Upper lobe of left lung (tissue), 6 donors: ENCODE measurements at places on chromosomes 16 and 17. TPM values are rescaled to one million over a fixed set of nuclear protein-coding genes. Genes with fewer than 3 reads are reported as not detected.

SGF29 gene
- total RNA-seq = 24.8 TPM

GRCh38 chr16:31344712-31345111 lies 10.3 kb upstream of the ITGAX start:
- no peak overlapping the region for H3K27ac ChIP-seq
- DNase-seq = no peak
- no peaks in the 10 kb centered on the region for H3K27me3 ChIP-seq
- no peak overlapping the region for H3K4me3 ChIP-seq
- no peaks in the 10 kb centered on the region for H3K4me1 ChIP-seq
- H3K36me3 ChIP-seq = no peaks in the 10 kb centered on the region

- H3K36me3 ChIP-seq = no peaks in the 10 kb centered on the region
- no peak overlapping the region for H3K4me3 ChIP-seq
- peaks cover 5% of the 10 kb centered on the region for H3K4me1 ChIP-seq
- no peak for DNase-seq
- no peak overlapping the region for H3K27ac ChIP-seq
Measured at GRCh38 chr16:77974883-77975282, 47.5 kb upstream of the CLEC3A start.

GRCh38 chr17:9661027-9661426 lies 15.7 kb downstream of the USP43 start:
- H3K4me3 ChIP-seq = no peak overlapping the region
- no peaks in the 10 kb centered on the region for H3K36me3 ChIP-seq
- H3K27ac ChIP-seq = no peak overlapping the region
- H3K27me3 ChIP-seq = no peaks in the 10 kb centered on the region
- DNase-seq = no peak
- H3K4me1 ChIP-seq = no peaks in the 10 kb centered on the region

OR3A3 gene
- not detected for total RNA-seq

ITGAL gene
- 22.8 TPM for total RNA-seq

GRCh38 chr17:9467518-9467917 lies 108.1 kb downstream of the STX8 start:
- no peaks in the 10 kb centered on the region for H3K4me1 ChIP-seq
- H3K36me3 ChIP-seq = no peaks in the 10 kb centered on the region
- H3K4me3 ChIP-seq = no peak overlapping the region
- no peaks in the 10 kb centered on the region for H3K27me3 ChIP-seq
- no peak for DNase-seq

DNA sequence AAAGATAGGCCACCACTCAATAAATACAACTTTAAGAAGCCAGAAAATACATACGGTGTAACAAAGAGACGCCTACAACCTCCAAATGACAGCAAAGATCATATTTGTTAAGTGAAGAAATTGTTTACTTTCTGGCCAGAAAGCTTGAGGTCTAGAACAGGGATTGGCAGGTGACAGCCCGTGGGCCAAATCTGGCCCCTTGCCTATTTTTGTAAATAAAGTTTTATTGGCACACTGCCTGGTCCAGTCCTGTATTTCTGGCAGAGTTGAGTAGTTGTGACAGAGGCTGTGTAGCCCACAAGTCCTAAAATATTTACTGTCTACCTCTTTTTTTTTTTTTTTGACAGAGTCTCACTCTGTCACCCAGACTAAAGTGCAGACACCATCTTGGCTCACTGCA lies 3.4 kb upstream of the CLEC19A start:
- no peak for DNase-seq
- no peaks in the 10 kb centered on the region for H3K36me3 ChIP-seq
- no peak overlapping the region for H3K27ac ChIP-seq
- no peaks in the 10 kb centered on the region for H3K27me3 ChIP-seq

- no peaks in the 10 kb centered on the region for H3K4me1 ChIP-seq
- H3K27me3 ChIP-seq = no peaks in the 10 kb centered on the region
- no peak overlapping the region for H3K27ac ChIP-seq
- DNase-seq = no peak
- no peaks in the 10 kb centered on the region for H3K36me3 ChIP-seq
Measured at GRCh38 chr16:65888201-65888600, 478.3 kb upstream of the CDH5 start.

DNA sequence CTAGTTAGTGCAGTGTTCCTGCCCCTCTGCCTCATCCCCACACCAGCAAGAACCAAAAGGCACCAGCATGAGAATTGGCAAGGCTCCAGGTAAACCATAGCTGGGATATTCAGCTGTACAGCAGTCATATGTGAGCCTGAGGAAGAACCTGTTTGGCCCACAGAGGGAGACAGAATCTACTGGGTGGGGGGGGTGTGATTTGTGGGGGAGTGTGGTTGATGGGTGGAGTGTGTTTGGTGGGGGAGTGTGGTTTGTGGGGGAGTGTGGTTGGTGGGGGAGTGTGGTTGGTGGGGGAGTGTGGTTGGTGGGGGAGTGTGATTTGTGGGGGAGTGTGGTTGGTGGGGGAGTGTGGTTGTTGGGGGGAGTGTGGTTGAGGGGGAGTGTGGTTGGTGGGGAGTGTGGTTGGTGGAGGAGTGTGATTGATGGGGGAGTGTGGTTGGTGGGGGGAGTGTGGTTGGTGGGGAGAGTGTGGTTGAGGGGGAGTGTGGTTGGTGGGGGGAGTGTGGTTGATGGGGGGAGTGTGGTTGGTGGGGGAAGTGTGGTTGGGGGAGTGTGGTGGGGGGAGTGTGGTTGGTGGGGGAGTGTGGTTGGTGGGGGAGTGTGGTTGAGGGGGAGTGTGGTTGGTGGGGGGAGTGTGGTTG lies 19.5 kb downstream of the MINK1 start:
- H3K4me3 ChIP-seq = no peak overlapping the region
- H3K27me3 ChIP-seq = no peaks in the 10 kb centered on the region
- peaks cover 51% of the 10 kb centered on the region for H3K4me1 ChIP-seq
- no peaks in the 10 kb centered on the region for H3K36me3 ChIP-seq

DNA sequence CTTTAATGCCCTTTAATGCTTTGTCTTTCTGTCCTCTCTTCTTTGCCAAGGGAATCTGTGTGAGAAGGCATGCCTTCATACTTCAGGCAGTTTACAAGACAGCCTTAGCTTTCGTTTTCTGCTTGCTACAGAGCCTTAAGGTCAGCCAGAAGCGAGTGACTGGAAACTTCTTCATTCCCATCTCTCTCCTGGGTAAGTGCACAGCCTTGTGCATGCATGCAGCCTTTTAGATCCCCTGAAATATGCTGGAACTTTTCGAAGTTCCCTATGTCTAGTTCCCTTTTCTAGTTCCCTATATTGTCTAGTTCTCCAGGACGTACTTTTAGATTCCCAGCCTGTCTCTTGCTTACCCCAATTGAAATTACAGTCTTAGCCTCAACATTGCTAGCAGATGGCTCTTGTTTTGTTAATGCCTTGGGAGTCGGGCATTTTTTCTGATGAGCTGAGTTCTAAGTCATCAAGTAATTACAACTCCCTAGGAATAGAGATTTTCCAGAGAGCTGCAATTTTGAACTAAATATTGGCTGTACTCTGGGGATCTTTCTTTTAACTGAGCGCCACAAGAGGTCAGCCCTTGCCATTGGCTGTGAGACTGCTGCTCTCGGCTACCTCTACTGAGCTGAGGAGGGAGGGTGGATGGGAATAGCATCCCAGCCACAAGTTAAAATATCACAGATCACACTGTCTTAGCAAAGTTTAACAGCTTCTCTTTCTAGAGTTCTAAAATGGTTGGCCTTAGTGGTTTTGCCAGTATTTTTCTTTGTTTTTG lies 22.7 kb upstream of the PPM1D start:
- peak overlapping the region; percentile 83 for H3K27ac ChIP-seq
- DNase-seq = no peak
- H3K4me1 ChIP-seq = peaks cover 27% of the 10 kb centered on the region
- H3K27me3 ChIP-seq = no peaks in the 10 kb centered on the region

GRCh38 chr17:42436391-42436790 lies 13.3 kb upstream of the CAVIN1 start:
- no peak overlapping the region for H3K4me3 ChIP-seq
- H3K4me1 ChIP-seq = peaks cover 21% of the 10 kb centered on the region
- H3K36me3 ChIP-seq = no peaks in the 10 kb centered on the region
- no peak for DNase-seq

SOX15 gene
- 0.63 TPM for total RNA-seq

DNA sequence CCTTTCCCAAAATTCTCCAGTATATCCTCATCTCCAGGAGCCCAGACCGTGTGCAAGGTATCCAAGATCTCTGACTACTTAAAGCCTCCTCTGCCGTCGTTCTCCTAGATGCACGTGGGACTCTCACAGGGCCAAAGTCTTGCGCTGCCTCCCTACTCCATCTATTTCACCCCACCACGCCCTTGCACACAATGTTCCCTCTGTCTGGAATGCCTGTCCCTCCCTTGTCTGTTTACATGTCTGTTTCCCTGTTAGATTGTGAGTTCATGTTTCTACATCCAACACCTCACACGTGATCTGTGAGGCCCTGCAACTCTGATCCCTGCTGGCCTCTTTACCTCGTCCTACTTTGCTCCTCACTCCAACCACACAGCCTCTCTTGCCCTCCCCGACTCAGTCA lies 4.9 kb upstream of the FZD2 start:
- H3K27ac ChIP-seq = no peak overlapping the region
- no peak overlapping the region for H3K4me3 ChIP-seq
- peak; percentile 54 for DNase-seq

DNA sequence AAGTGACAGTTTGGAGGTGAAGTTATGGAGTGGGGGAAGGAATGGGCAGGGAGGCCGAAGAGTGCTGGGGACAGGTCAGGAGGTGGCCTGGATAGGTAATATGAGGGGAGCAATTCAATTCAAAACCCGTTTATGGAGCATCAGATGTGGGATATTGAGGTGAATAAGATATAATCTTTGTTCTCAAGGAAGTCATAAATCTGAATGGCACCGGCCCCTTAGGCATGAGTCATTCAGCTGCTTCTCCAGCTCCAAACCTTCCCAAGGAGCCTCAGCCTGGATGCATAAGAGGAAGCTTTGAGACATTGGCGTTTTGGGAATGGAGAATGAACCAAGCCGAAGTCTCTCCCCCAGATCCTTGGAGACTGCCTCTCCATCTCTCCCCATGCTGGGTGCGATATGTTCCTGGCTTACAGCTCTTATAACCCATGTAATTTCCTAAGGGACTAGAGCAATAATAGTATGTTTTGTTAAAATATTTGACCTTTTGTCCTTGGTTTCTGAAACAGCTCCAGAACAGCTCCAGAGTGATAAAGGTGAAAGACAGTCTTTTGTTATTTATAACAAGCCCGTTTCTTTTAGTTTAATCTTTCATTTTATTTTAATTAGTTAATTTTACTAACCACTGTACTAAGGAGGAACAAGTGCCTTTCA lies 1.7 kb downstream of the TUBG2 start:
- H3K4me3 ChIP-seq = no peak overlapping the region
- H3K36me3 ChIP-seq = peaks cover 8% of the 10 kb centered on the region
- H3K4me1 ChIP-seq = peaks cover 14% of the 10 kb centered on the region
- no peak overlapping the region for H3K27ac ChIP-seq

IL34 gene
- 3.0 TPM for total RNA-seq

DNA sequence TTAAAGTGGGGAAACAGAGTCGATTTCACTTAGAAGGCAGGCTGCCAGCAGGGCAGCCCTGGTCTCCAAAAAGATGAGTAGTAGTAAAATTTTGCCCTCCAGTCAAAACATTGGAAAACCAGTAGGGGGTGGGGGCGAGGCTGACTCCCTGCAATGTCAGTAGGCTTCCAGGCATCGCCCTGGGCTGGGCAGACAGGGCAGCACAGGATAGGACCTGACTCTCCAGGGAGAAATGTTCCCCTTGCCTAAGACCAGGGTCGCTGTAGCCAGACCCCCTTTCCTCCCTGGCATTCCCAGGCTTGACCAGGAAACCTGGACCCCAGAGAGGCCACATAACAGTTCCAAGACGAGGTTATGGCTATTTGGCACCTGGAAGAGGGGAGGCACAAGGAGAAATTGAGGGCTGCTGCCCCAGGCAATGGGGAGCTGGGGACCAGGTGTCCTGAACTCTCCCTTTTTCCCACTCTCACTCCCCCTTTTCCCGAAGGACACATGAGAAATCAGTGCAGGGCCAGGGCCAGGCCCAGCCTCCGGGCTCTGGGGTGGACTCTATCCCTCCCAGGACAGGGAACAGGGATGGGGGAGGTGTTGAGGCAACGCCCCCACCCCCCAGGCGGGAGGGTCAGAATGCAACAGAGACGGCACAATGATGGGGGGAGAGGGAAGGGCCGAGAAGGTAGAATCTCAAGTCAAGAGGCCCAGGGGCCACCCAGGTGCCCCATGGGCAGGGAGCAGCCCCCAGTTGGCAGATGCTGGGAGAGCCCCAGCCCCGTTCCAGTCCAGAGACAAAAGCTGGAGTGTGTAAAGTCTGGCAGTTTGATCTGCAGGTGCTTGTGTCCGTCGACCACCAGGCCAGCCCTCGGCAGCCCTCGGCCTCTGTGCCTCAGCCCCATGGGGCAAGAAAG lies 4.5 kb upstream of the SAMD14 start:
- H3K4me1 ChIP-seq = peaks cover 29% of the 10 kb centered on the region
- peaks cover 49% of the 10 kb centered on the region for H3K36me3 ChIP-seq
- H3K4me3 ChIP-seq = no peak overlapping the region
- peaks cover 13% of the 10 kb centered on the region for H3K27me3 ChIP-seq
- DNase-seq = no peak

DNA sequence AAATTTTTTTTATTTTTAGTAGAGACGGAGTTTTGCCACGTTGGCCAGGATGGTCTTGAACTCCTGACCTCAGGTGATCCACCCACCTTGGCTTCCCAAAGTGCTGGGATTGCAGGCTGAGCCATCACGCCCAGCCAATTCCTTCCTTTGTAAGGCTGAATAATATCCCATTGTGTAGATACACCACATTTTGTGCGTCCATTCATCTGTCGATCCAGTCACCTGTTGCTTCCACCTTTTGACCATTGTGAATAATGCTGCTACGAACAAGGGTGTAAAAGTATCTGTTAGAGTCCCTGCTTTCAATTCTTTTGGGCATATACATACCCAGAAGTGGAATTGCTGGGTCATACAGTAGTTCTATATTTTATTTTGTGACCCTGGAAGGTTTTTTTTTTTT lies 15.3 kb downstream of the TRPV2 start:
- H3K27me3 ChIP-seq = no peaks in the 10 kb centered on the region
- no peak overlapping the region for H3K27ac ChIP-seq
- H3K4me1 ChIP-seq = no peaks in the 10 kb centered on the region
- H3K4me3 ChIP-seq = no peak overlapping the region
- no peak for DNase-seq

DNA sequence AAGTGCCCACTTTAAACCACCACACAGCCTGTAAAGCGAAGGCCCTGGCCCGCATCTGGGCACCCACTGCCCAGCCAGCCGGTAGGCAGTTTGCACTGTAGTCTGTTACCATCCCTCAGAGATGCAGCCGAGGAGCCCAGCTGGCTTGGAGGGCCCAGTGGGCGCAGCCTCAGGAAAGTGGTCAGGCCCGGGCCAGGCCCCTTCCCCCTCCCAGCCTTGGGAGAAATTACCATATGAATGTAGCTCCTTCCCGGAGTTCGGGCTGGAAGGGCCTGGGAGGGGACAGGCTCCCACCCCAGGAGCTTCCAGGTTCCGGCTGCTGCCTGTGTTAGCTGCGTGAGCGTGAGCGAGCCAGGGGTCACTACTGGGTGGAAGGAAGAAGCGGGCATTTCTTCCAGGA lies 325.4 kb downstream of the SEC14L1 start:
- peak overlapping the region; percentile 79 for H3K27ac ChIP-seq
- H3K36me3 ChIP-seq = no peaks in the 10 kb centered on the region
- H3K4me3 ChIP-seq = no peak overlapping the region
- peak; percentile 65 for DNase-seq
- H3K4me1 ChIP-seq = peaks cover 60% of the 10 kb centered on the region
